ENCODE measurements at places on chromosomes 13 and 19.

DNA sequence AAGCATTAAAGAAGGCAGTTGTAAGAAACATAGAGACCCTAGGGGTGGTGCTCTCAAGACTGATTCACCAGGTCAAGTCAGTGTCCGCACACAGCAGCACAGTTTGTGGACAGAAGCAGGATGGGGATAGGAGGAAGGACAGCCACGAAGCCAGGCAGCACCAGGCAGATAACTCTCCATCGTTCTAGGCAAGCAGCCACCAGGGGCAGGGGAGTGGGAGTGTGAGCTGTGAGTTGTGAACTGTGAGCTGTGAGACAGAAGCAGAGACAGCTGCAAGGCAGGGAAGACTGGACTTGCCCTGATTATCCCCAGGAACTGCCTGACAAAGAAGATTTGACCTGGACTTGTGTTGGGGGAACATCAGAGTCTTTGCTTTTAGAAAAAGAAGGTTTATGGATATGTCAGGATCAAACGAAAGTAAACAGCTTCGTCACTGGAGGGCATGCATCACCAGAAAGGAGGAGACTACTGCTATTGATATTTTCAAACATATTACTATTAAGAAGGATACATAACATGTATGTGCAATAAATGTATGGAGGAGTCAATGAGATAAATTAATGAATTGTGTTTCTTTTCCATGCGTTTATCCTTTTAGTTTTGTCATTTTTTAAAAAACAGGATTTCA is 286.1 kb downstream of the IRS2 start:
- no peak for DNase-seq

DNA sequence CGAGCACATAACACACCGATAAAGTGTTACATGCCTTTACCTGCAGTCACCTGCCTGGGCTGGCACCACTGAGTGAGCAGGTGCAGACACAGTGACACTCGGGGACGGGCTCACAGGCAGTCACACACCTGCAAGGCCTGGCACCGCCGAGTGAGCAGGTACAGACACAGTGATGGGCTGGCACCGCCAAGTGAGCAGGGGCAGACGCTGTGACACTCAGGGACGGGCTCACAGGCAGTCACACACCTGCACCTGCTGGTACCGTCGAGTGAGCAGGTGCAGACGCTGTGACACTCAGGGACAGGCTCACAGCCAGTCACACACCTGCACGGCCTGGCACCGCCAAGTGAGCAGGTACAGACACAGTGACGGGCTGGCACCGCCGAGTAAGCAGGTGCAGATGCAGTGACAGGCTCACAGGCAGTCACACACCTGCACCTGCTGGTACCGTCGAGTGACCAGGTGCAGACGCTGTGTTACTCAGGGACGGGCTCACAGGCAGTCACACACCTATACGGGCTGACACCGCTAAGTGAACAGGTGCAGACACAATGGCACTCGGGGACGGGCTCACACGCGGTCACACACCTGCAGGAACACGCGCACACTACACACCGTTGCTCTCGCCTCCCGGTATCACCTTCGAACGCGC is 470 bp downstream of the ZNF835 start:
- DNase-seq, result no peak

DNA sequence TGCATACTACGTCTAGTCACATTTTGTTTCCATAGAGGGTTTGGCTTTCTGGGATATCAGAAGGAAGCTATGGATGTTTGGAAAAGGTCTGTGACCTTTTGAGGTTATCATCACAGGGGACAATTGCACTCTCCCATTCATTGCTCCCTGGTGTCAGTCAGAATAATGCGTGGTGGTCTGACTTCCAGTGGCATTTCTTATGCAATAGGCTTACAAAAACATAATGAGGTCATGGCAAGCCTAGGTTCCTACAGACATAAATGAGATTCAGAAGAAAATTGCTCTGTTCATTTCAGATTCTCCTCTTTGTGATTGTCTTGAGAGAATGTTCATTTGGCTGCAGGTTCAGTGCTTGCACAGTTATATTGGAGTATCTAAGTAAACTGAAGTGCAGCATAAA is 54.6 kb downstream of the ARHGAP35 start:
- DNase-seq, result no peak

- no peak for DNase-seq
Measured at GRCh38 chr13:53237696-53238095, 209.1 kb downstream of the OLFM4 start.

- no peak for DNase-seq
Measured at GRCh38 chr13:46389457-46390451, 2.7 kb upstream of the RUBCNL start.

GRCh38 chr19:51123802-51124201 is 904 bp upstream of the SIGLEC9 start:
- DNase-seq, result no peak

DNA sequence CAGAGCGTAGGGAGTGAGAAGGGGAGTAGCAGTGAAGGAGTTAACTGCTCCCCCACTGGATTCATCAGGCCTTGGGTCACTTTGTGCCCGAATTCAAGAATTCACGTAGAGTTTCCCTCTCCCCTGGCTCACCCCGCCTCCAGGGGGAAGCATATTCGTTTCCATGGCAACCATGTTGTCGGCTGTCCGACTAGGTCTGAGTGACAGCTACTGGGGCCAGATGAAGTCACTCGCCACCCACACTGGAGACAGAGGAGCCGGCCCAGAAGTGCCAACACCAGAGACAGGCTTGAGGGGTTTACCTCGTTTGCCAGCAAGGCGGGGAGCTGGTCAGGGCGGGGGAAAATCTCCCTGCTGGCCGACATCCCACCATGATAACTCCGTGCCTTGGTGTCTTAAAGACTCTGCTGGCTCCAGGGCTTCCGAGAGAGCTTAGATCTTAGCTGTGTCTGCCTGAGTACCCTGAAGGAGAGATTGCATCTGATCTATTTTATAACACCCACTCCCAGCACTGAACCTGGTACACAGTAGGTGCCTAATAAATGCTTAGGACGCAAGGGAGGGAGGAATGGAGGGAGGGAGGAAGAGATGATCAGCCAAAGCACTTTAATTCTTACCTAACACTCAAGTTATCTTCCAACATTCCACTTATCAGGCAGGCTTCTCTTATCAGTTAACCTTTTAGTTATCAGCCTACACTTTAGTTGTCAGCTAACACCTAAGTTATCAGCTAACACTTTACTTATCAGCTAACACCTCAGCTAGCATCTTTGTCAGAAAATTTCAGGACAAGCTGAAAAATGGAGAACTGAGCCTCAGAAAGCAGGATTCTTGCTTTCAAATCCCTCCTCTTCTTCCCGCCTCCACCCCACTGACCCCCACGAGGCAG is 57.2 kb upstream of the ZNRF4 start:
- no peak for DNase-seq

- DNase-seq, result no peak
Measured at GRCh38 chr13:60078226-60078625, 85.5 kb downstream of the DIAPH3 start.

DNA sequence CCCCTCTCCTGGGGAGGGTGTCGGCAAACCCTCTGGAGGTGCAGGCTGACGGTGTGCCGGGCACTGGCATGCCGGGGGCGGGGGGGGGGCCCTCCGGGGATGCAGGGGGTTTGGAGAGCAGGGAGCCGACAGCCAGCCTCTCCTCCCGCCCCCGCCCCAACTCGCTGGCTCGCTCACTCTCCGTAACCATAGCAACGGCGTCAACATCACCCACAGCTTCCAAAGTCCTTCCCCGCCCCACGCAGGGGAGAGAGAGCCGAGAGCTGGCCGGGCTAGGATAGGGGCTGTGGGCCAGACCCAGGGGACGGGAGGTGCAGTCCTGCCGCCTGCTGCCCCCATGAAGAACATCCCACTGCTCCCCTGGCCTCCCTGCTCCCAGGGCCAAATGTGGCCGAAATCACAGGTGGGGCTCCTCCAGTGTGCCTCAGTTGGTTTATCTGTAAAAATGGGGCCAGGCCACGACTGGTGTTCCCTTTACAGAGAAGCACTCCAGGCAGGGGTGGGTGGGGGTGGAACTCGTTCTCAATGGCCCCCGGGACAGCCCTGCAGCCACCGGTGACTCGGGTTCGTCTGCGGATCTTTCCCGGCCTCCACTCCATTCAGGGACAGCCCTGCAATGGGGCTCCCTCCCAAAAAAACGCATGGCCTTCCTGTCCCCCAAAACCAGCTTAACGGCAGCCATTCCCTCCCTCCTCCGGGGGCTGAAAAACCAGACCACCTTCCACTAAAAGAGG is 3.2 kb downstream of the KLF16 start:
- peak; percentile 60 for DNase-seq

GRCh38 chr13:113856716-113857065 is 7.2 kb downstream of the GAS6 start:
- no peak for DNase-seq

- DNase-seq, result no peak
Measured at GRCh38 chr13:31274390-31274789, 74.6 kb downstream of the B3GLCT start.

GRCh38 chr19:29590278-29590677 is 15.8 kb upstream of the POP4 start:
- DNase-seq, result no peak

- DNase-seq, result no peak
Measured at GRCh38 chr19:49850221-49850486, 805 bp upstream of the PTOV1 start.

DNA sequence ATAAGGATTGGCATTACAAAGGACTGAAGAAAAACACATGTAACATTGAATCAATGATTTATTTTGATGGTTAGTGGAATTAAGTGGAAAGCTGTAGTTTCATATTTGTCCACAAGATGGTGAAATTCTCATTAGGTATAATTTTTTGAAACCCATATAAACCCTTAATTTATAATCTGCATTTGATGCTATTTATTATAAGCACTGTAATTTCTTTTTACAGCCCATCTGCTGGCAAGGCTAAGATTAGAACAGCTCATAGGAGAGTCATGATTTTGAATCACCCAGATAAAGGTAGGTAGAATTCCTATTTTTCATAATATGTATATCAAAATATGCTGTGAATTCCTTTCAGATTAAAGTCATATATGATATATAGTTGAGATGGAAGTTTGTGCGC is 62.2 kb downstream of the DNAJC15 start:
- DNase-seq, result no peak

DNA sequence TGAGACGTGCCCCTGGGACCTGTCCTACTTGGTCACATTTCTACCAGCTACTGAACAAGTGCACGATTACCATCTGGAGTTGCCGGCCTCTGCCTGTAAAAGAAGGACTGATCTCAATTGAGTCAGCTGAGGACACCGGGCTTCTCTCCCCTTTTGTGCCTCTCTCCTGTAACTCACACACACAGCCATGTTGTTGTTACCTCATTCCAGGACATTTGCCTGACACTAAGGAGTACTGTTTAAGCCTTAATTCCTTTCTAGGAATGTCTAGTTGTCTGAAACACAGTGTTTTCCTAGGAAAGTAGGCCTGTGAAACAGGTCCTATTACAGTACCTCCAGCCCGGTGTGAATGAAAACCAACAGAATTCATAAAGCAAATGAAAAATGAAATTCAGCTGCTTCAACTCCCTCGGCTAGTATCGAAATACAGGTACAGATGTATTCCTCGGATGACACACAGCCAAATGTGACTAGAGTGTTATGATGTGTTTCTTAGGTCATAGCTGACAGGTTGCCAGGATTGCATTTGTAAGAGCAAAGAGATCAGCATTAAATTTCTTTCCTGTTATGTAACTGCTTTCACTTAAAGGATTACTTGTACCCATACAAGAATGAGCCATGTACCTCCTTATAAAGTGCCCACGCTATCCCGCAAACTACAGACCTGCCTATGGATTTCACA is 152.0 kb upstream of the IRS2 start:
- DNase-seq, result no peak

- DNase-seq, result no peak
Measured at GRCh38 chr13:114002009-114002544, 28.2 kb upstream of the C13orf46 start.

- DNase-seq, result no peak
Measured at GRCh38 chr19:20969498-20969897, 46.4 kb downstream of the ZNF85 start.

GRCh38 chr13:84684048-84684662 is 801.9 kb upstream of the SLITRK1 start:
- no peak for DNase-seq

DNA sequence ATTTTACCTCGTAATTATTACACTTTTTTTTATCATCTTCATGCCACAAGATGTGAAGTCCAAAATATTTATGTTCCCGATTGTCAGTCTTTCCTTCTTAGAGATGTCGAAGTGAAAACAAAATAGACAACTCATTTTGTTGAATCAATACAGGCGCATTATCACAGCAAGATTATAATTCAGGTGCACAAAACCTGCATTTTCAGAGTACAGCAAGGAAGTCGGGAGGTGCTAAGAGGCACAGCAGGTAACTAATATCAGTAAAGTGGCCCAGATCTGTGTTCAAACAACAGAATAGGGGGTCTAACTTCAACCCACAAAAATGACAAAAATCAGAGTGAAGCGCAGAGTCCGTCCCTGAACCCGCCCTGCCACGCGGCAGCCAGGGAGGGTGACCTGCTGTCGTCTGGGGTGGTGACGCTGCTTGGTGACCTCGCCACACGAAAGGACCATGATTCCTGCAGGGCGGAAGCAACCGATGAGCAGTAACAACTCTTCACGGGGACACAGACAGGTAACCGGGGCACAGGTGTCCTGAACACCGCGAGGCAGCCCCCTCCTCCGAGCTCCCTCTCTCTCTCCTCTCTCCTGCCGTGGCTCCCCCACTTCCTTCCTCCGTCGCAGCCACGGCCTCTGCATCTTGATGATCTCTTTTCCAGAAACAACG is 50.9 kb upstream of the SPACA7 start:
- no peak for DNase-seq

DNA sequence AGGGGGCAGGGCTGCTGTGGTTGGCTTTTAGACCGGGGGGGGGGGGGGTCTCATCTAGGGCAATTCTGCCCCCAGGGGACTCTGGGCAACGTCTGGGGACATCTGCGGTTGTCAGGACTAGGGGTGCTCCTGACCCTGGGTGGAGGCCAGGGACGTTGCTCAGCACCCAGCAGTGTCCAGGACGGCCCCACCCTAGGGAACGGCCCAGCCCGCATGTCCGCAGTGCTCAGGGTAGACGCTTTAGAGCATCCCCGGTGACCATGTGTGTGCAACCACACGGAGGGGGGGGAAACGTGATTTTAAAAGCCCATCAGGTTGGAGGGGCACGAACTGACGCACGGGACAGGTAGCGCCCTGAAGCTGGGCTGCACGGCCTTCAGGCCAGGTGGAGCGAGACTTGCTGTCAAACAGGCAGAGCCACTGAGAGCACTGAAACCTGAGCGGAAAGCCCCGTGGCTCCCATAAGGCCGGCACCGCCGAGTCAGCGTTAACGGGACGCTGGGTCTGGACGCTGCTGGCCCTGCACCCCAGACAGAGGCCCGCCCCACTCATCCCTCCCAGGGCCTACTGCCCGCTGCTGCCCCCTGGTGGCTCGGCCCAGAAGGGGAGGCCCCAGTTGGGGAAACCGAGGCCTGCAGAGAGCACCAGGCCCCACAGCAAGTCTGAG is 8.3 kb downstream of the CACTIN start:
- peak; percentile 58 for DNase-seq

GRCh38 chr13:90557626-90558025 is 789.9 kb upstream of the MIR17HG start:
- DNase-seq, result no peak

- no peak for DNase-seq
Measured at GRCh38 chr19:2491130-2491801, 15.3 kb downstream of the GADD45B start.
